ENCODE measurements at places on chromosomes 4 and X. TPM values are rescaled to one million over a fixed set of nuclear protein-coding genes. Genes with fewer than 3 reads are reported as not detected.
A peak's percentile ranks its signal among the peaks of the same experiment; 100 is the strongest.

DNA sequence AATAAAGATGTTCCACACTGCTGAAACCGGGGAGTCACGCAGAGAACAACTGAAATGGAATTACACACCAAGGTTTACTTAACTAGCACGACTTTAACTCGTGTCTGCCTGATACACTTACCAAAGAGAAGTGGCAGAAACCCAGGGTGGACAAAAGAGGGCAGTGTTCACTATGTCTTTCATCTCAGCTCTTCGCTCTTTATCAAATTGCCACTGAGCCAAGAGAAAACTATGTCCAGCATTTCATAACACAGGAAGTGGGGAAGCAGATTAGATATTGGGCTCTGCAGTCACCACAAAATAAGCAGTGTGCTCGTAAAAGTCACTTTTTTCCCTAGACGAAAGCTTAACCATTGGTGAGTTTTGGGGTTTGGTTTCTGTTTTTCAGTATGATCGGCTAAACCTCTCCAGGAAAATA, 155.7 kb downstream of the CHIC2 start:
- H3K27ac ChIP-seq: no peak overlapping the region
- no peaks in the 10 kb centered on the region for H3K36me3 ChIP-seq
- H3K4me3 ChIP-seq: no peak overlapping the region
- no peaks in the 10 kb centered on the region for H3K27me3 ChIP-seq
- peak; percentile 59 for DNase-seq

DNA sequence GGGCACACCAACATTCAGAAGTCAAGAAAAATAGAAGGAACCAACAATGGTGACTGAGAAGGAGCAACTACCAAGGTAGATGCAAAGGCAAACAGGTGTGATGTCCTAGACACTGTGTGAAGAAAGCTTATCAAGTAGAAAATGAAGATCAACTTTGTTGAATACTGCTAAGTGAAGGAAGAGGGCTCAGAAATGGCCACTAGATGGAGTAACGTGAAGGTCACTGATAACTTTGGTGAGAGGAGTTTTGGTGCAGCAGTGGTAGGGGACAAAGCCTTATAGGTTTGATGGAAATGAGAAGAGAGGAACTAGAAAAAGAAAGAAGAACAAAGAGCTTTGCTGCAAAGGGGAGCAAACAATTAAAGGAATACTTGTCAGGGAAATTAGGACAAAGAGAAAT, 23.5 kb downstream of the OTC start:
- H3K27me3 ChIP-seq: no peaks in the 10 kb centered on the region
- no peaks in the 10 kb centered on the region for H3K36me3 ChIP-seq
- no peak for DNase-seq
- no peak overlapping the region for H3K27ac ChIP-seq
- H3K4me3 ChIP-seq: no peak overlapping the region

DNA sequence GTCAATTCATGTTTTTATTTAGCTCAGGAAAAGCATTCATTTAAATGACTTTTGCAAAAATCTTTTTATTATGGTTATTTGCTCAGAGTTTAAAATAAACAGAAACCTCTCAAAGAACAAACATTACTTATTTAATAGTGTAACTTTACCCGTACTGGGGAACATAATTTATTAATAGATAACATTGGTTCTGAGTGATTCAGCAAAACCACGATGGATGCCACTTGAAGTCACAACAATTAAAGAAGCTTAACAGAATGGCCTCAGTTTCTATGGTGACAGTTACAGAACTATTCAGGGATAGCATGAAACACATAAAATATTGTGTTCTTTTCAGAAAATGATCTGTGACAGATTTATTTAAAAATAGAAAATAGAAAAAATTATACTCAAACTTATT, 368.7 kb downstream of the CCSER1 start:
- H3K27me3 ChIP-seq: no peaks in the 10 kb centered on the region
- H3K27ac ChIP-seq: no peak overlapping the region
- H3K36me3 ChIP-seq: no peaks in the 10 kb centered on the region
- DNase-seq: no peak
- no peaks in the 10 kb centered on the region for H3K4me1 ChIP-seq
- H3K4me3 ChIP-seq: no peak overlapping the region

- H3K27me3 ChIP-seq: no peaks in the 10 kb centered on the region
- H3K27ac ChIP-seq: no peak overlapping the region
- H3K4me3 ChIP-seq: no peak overlapping the region
- no peaks in the 10 kb centered on the region for H3K4me1 ChIP-seq
- H3K36me3 ChIP-seq: no peaks in the 10 kb centered on the region
Observed at GRCh38 chr4:108417923-108418322, 202.5 kb upstream of the RPL34 start.

DNA sequence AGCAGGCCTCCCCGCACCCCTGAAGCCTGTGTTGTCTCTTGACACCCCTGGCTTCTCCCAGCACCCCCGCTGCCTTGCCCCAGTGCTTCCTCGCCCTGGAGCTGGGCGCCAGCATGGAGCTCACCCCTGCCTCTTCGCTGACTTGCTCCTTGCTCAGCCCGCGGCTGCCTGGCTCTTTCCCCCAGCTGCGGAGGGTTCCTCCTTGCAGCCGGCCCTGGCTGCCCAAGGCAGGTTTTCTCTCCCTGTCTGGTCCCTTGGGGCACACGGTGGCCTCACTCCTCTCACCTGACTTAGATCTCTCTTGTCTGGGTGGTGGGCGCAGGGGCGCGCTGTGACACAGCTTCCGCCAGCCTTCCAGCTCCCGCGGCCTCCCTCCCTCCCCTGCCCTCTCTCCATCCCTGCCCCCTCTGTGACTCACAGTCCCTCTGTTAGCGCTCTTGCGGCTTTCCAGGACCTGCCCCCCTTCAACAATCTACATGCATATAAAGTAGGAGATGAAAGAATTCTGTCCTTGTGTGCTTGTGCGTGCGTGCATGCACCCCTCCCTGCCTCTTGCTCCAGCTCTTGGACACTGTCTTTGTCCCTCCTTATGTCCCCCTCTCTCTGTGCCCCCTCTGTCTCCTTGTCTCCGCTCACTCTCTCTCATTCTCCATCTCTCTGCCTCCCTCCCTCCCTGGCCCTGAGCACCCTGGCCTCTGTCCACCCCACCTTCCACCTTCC, 2.2 kb downstream of the PLXNB3 start:
- H3K4me3 ChIP-seq: peak overlapping the region; percentile 45
- H3K4me1 ChIP-seq: no peaks in the 10 kb centered on the region
- no peaks in the 10 kb centered on the region for H3K36me3 ChIP-seq
- no peak for DNase-seq
- H3K27ac ChIP-seq: no peak overlapping the region

- H3K27ac ChIP-seq: no peak overlapping the region
- H3K27me3 ChIP-seq: peaks cover 54% of the 10 kb centered on the region
- DNase-seq: no peak
- peaks cover 26% of the 10 kb centered on the region for H3K4me1 ChIP-seq
- peak overlapping the region; percentile 63 for H3K4me3 ChIP-seq
- no peaks in the 10 kb centered on the region for H3K36me3 ChIP-seq
Observed at GRCh38 chr4:6199422-6199921, 877 bp downstream of the JAKMIP1 start.

DNA sequence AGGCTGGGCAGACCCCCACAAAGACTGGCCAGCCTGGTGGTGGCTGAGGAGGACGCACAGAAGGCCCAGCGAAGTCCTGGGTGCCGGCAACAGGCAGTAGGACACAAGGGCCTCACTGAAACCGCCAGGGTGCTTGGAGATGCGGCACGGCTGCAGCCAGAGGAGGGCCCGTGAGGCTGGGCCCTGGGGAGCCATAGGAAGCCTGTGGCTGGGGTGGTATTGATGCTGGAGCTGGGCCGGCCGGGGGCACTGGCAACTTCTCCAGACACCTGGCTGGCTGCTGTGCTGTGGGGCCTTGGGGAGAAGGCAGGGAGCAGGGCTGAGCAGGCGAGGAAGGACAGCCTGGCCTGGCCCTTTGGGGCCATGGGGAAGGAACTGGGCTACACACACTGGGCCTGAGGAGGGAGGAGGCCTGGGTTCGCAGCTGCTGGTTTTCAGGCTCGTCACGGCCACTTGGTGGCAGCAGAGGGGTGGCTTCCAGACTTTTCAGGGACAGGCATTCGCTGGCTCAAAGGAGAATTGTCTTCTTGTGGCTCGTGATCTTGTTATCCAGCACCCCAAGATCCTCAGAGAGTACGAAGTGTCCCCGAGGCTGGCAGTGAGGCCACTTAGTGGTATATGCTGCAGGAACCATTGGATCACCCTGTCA, 37.2 kb downstream of the ATP2B3 start:
- H3K4me1 ChIP-seq: no peaks in the 10 kb centered on the region
- no peaks in the 10 kb centered on the region for H3K36me3 ChIP-seq
- peak; percentile 41 for DNase-seq
- no peak overlapping the region for H3K27ac ChIP-seq
- no peak overlapping the region for H3K4me3 ChIP-seq

GRCh38 chr4:6499238-6499600, 26.8 kb upstream of the PPP2R2C start:
- no peaks in the 10 kb centered on the region for H3K27me3 ChIP-seq
- H3K4me3 ChIP-seq: no peak overlapping the region
- H3K36me3 ChIP-seq: no peaks in the 10 kb centered on the region
- no peak for DNase-seq
- no peaks in the 10 kb centered on the region for H3K4me1 ChIP-seq
- H3K27ac ChIP-seq: no peak overlapping the region

Gene MID2
- 20.8 TPM for total RNA-seq

Gene FOXR2
- not detected for total RNA-seq

- H3K4me1 ChIP-seq: no peaks in the 10 kb centered on the region
- no peak for DNase-seq
- no peak overlapping the region for H3K4me3 ChIP-seq
- H3K27me3 ChIP-seq: no peaks in the 10 kb centered on the region
- peaks cover 9% of the 10 kb centered on the region for H3K36me3 ChIP-seq
Observed at GRCh38 chrX:71168134-71168533, 23.5 kb downstream of the NLGN3 start.

Gene CSAG3
- not detected for total RNA-seq

DNA sequence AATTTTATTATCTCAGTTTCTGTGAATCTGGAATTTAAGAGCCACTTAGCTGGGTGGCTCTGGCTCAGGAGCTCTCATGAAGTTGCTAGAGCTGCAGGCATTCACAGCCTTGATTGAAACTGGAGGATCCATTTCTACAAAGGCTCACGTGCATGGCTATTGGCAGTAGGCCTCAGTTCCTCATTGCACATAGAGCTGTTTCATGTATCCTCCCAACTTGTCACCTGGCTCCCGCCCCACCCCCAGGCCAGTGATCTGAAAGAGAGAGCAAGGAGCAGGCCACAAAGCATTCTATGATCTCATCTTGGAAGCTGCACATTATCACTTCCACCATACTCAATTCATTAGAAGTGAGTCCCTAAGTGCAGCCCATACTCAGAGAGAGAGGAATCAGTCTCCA, 18.5 kb upstream of the AP1AR start:
- no peak overlapping the region for H3K4me3 ChIP-seq
- DNase-seq: no peak
- H3K4me1 ChIP-seq: no peaks in the 10 kb centered on the region

DNA sequence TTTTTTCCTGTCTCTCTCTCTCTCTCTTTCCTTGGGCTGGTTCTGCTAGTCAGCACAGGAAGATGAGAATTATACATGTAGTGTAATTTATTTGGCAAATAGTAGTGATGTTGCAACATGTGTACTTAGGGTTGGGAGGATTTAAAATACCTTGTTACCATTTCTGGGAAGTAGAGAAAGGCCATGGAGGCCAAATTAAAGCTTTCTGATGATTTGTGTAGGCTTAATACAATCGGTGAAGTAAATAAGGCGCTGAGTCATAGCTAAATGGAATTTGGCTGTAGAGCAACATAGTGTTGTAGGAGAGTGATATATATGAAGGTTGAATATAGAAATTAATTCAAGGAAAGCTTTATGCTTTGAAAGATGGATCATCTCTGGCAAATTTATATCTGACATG, 295.3 kb downstream of the GRID2 start:
- no peak for DNase-seq
- no peaks in the 10 kb centered on the region for H3K4me1 ChIP-seq

- H3K36me3 ChIP-seq: no peaks in the 10 kb centered on the region
- H3K27me3 ChIP-seq: no peaks in the 10 kb centered on the region
- H3K4me1 ChIP-seq: no peaks in the 10 kb centered on the region
- no peak overlapping the region for H3K4me3 ChIP-seq
- H3K27ac ChIP-seq: no peak overlapping the region
Observed at GRCh38 chr4:169243825-169244609, 26.7 kb downstream of the SH3RF1 start.

Gene AIFM1
- 18.4 TPM for total RNA-seq

DNA sequence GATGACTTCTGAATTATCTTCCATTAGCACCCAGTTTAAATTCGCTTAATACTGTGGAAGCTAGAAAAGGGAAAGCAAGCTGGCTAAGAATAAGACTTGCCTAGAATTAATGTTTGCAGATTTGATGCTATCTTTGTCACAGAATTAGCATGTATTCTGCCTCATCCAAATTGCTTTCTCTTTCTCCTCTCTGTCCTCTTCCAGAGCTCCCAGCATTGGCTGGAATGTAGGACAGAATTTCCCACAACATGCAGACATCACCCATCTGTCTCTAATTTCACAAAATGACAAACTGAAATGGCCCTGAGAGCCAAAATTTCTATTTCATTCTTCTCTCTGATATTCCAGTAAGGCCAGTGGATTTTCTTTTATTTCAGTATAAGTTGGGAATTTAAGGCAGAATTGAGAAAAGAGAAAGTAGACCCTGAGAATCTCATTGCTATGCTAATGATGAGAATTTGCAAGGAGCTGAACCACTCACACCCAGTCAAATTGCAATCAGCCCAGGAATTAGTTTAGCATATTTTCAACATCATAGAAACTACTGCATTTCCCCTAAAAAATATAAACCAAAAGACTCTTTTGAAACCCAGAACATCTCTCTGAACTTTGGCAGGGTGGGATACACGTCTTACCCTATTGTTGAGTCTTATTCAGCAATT, 188.8 kb downstream of the RCHY1 start:
- no peak for DNase-seq
- no peaks in the 10 kb centered on the region for H3K27me3 ChIP-seq
- no peaks in the 10 kb centered on the region for H3K4me1 ChIP-seq
- no peak overlapping the region for H3K27ac ChIP-seq

- no peak overlapping the region for H3K4me3 ChIP-seq
- no peaks in the 10 kb centered on the region for H3K4me1 ChIP-seq
- no peak for DNase-seq
- H3K27ac ChIP-seq: no peak overlapping the region
Observed at GRCh38 chrX:70039758-70040157, 10.0 kb downstream of the AWAT2 start.

GRCh38 chr4:70666369-70666768, at the start of gene JCHAIN:
TSS of gene JCHAIN (minus strand) at chr4:70666508. CDS start at chr4:70666490, 18 bp downstream.
- no peaks in the 10 kb centered on the region for H3K4me1 ChIP-seq
- H3K27ac ChIP-seq: no peak within 1 kb of the TSS
- no peak within 1 kb of the TSS for H3K4me3 ChIP-seq

DNA sequence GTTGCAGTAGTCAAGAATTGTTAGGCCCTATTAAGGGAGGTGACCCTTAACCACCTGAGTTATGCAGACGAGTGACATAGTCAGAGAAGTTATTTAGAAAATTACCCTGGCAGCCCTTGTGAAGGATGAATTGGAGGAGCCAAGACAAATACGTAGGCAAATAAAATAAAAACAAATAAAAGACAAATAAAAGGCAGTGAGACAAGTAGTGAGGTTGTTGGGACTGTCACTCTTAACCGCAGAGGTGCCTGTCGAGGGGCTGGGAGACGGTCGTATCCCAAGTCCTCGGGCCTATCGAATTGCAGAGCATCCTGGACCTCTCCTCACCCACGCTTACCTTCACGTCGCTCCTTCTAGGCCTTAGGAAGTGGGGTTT, 58.0 kb upstream of the ZC4H2 start:
- no peaks in the 10 kb centered on the region for H3K36me3 ChIP-seq
- H3K4me1 ChIP-seq: no peaks in the 10 kb centered on the region
- no peak for DNase-seq
- no peak overlapping the region for H3K27ac ChIP-seq
- H3K27me3 ChIP-seq: no peaks in the 10 kb centered on the region
- H3K4me3 ChIP-seq: peak overlapping the region; percentile 40

Gene ERVMER34-1
- not detected for total RNA-seq

GRCh38 chrX:139112432-139112831, 400.9 kb upstream of the FGF13 start:
- no peak overlapping the region for H3K4me3 ChIP-seq
- no peak overlapping the region for H3K27ac ChIP-seq
- H3K27me3 ChIP-seq: no peaks in the 10 kb centered on the region
- no peaks in the 10 kb centered on the region for H3K36me3 ChIP-seq

Gene TMEM47
- 24.9 TPM for total RNA-seq
